ENCODE measurements at places on chromosomes 1 and 21.

- DNase-seq: no peak
These were observed 27.4 kb upstream of the TBX15 start for GRCh38 chr1:119015547-119015946.

DNA sequence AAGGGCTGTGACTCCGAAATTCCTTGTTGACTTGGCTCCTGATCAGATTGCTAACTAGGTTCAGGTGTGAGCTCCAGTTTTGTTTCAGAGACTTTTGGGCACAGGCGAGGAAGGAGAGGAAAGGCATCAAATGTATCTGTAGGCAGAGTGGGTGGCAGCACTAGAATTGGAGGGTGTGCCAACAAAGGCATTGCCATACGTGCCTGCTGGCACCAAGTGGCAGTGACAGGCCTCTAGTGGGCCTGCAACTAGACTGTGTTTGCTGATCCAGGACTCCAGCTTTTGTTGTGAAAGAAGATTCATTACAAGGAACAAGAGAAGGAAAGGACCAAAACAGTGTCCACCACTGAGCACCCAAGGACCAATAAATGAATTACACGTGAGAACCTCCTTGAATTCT lies 79.5 kb downstream of the TM2D1 start:
- DNase-seq: no peak

- DNase-seq: no peak
These were observed 11.7 kb downstream of the TNFRSF1B start for GRCh38 chr1:12178511-12178910.

DNA sequence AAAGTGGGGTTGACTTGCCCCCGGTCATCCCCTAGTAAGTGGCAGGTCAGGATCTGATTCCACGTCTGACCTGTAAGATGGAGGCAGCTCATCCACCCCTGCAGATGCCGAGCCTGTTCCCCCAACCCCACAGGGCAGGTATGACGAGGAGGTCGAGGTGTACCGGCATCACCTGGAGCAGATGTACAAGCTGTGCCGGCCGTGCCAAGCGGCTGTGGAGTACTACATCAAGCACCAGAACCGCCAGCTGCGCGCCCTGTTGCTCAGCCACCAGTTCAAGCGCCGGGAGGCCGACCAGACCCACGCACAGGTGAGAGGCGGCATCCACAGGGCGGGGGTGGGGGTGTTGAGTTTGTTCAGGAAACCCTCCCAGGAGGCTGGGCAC lies 9.6 kb downstream of the TMEM201 start:
- DNase-seq: no peak

Data from activated T-helper 9 cell treated with anti-CD3 and anti-CD28 coated beads, Interleukin-2, amount 50 U/mL, for 16 hours (primary cell).